ENCODE measurements at places on chromosomes 6 and 20.

- peak; percentile 23 for DNase-seq
These were observed 9.7 kb downstream of the ATG5 start for GRCh38 chr6:106315765-106316374.

DNA sequence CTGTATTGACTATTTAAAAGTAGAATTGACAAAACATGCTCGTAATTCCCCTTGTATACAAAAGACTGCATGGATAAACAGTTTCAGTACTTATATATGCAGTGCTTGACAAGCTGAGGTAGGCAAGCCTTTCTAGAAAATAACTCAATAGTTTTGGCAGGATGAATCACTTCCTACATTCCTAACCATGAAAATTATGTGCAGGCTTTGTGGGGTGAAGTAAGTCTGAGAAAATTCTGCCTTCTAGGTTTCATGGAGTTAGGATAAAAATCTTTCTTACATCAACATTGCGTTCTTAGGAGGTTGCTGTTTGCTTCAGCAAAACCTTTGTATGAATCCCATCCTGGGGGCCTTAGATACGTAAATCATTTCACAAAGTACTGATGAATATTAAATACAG, 801.4 kb upstream of the EYS start:
- no peak for DNase-seq

- peak; percentile 29 for DNase-seq
These were observed 1.6 kb downstream of the DSP start for GRCh38 chr6:7542874-7543624.

- DNase-seq: no peak
These were observed 43.2 kb downstream of the PHIP start for GRCh38 chr6:79034865-79035264.

- no peak for DNase-seq
These were observed 333.5 kb upstream of the IRAK1BP1 start for GRCh38 chr6:78533876-78534275.

GRCh38 chr6:19999319-20000191, 162.4 kb downstream of the ID4 start:
- DNase-seq: peak; percentile 31

GRCh38 chr6:148578489-148578814, 168.4 kb upstream of the UST start:
- no peak for DNase-seq

DNA sequence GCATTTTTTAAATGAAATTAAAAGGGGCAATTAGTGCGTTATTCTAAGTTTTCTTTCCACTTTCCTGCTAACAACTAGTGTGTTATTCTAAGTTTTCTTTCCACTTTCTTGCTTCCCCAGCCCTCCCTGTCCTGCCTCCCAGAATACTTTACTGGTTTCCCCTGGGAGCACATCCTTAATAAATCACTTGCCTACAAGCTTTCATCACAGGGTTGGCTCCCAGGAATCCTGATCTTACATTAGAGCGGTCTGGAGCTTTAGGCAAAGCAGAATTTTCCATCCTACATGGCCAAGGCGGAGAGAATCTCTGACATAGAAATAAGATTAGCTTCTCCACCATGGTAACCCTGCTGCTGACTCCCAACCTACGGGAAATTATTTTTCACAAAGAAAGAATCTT, 150.4 kb downstream of the BFSP1 start:
- no peak for DNase-seq

DNA sequence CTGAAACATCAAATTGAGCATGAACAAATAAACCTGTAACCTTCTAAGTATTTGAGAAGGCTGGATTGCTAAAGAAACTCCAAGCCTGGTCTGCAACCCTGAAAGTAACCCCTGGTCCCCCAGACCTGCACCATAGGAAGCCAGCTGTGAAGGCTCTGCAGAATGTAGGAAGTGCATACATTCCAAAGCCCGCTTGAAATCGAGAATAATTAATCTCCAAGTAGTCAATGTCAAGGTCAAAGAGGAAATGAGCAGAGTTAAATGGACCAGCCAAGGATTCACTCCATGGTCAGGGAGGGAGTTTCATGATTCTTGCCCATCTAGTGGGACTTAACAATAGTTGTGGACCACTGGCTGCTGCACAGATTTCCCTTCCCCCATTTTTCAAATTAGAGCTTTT, 107.6 kb upstream of the RNF24 start:
- DNase-seq: no peak

GRCh38 chr6:15137086-15137485, 108.8 kb upstream of the JARID2 start:
- DNase-seq: no peak

GRCh38 chr20:16624106-16624505, 50.9 kb upstream of the KIF16B start:
- DNase-seq: no peak

DNA sequence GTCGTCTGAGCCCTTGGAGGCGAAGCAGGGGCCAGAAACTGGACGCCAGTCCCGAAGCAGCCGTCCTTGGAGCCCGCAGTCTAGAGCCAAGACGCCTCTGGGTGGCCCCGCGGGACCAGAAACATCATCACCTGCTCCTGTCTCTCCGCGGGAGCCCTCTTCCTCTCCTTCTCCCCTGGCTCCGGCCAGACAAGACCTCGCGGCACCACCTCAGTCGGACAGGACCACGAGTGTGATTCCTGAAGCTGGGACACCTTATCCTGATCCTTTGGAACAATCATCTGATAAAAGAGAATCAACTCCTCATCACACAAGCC, 416 bp downstream of the RSPH4A start:
- DNase-seq: no peak

GRCh38 chr6:89690944-89691324, 52.4 kb upstream of the LYRM2 start:
- no peak for DNase-seq

DNA sequence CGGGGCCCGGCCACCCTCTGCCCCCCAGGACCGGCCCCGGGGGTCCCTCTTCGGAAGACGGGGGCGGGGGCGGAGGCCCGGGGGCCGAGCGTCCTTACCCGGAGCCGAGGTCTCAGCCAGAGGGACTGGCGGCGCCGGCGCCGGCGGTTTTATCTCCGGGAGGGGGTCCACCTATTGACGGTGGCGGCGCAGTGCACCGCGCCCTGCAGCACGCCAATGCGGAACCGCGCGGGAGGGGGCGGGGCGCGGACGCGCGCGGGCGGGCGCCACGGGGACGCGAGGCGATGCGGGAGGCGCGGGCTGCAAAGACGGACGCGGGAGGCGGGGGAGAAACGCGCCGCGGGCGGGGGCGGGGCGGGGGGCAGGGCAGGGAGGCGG, at the start of gene EEF1A2:
Gene EEF1A2 (minus strand): TSS at position 124 of the 378 bp plus-strand sequence. CDS start 1,320 bp downstream, outside the sequence.
- DNase-seq: peak; percentile 66

DNA sequence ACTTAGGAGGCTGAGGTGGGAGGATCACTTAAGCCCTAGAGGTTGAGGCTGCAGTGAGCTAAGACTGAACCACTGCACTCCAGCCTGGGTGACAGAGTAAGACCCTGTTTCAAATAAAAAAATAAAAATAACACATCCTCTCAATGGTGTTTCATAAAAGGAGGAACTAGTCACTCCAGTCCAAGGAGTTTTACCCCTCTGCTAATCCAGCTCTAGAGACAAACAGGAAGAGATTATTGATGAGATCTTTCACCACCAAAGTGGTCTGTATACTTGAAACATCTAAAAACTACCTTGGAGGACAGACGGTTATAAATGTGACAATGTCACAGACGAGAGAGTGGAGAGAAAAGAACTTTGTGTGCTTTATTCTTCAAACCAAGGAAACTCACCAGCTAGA, 58.2 kb downstream of the PIGU start:
- DNase-seq: peak; percentile 43

GRCh38 chr6:168136001-168136400, 57.0 kb upstream of the FRMD1 start:
- DNase-seq: no peak

DNA sequence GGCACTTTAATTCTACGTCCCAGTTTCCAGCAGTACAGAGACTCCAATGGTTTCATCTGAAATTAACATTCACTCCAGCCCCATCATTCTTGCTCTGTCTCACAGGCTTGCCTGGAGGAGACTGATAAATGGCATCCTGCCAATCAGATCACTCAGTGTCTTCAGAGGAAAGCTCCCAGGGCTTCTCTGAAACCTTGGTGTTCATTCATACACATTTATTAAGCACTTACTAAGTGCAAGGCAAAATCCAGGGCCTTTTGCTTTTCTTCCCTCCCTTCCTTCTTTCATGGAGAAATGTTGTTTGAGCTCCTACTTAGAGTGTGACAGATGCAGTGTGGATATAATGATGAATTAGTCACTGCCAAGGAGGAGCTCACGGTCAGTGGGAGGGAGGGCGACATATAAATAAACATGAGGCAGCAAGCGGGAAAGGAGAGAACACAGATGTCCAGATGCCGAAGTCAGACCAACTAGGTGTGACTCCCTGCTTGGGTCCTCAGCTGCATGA, 106.7 kb upstream of the DTNBP1 start:
- DNase-seq: no peak

- no peak for DNase-seq
These were observed 539.7 kb downstream of the QKI start for GRCh38 chr6:163954088-163954775.

DNA sequence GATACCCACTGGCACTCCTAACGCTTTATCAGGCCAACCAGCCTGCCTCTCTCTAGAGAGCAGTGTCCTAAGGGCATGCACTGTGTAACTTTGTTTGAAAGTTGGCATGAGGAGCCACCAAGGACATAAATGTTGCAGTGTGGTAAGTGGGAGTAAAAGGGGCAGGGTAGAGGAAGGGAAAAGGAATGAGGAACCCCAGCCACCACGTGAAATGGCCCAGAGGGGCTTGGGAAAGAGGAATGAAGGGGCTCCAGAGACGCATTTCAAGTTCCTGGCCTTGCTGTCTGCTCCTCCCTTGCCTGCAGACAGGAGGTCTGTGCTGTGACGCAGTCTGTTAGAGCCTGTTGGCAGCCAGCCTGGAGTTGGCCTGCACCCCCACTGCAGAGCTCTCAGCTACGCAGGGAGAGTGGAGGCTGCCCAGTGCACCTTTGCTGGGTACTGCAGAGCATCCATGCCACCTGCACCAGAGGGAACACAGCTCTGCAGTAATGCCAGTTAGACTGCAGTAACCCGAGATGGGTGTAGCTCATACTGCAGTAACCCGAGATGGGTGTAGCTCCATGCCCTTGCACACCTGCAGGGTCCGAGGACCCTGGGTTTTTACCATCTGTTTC, 86.8 kb upstream of the SNAP25 start:
- no peak for DNase-seq

- DNase-seq: no peak
These were observed 11.6 kb downstream of the PTPRT start for GRCh38 chr20:43178080-43178479.

DNA sequence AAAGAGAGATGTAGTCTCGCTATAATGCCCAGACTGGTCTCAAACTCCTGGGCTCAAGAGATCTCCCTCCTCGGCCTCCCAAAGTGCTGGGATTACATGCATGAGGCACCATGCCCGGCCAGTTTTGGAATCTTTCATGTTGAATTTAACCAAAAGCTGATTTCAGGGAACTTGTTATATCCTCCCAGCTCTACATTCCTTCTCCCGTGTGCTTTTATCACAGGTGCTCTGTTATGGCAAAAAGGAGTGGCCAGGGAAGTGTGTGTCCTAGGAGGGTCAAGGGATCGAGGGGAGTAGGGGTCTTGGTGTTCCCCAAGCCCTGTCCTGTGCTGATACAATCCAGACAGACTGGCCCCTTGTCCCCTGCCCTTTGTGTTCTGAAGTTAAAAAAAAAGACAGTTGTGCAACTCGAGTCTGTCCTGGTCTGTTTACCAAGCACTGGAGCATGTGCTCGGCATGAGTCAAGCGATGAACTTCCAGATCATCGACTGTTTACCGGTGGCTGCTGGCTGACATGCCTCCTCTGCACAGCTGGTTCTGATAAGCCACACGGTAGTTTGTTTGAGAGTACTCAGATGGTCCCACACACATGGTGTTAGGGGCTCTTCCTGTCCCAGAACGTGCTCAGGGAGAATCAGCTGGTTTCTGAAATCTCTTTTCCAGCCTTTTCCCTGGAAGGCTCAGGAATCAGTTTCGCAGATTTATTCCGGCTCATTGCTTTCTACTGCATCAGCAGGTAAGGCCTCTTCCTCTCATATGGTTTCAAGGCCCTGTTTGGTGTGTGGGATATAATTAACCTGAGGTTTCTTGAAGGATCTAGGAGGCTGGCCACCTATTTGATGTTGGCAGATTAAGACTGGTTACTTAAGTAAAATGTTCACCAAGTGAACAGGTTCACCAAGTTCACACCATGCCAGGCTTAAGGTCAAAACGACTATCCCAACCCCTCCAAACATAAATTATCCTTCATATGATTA, 52.6 kb upstream of the NAA20 start:
- DNase-seq: no peak

GRCh38 chr6:87333033-87333432, 4.0 kb upstream of the GJB7 start:
- no peak for DNase-seq

- DNase-seq: no peak
These were observed 75.4 kb upstream of the ADGRB3 start for GRCh38 chr6:68559716-68560115.

- DNase-seq: no peak
These were observed 115.4 kb upstream of the SAMD5 start for GRCh38 chr6:147392917-147393625.

- DNase-seq: no peak
These were observed 46.8 kb upstream of the FAM83C start for GRCh38 chr20:35339007-35339406.

GRCh38 chr6:67881706-67882065, 753.4 kb upstream of the ADGRB3 start:
- no peak for DNase-seq

- peak; percentile 64 for DNase-seq
These were observed 75.5 kb downstream of the ZDHHC14 start for GRCh38 chr6:157456524-157456829.

- DNase-seq: no peak
These were observed 8.3 kb downstream of the IFNGR1 start for GRCh38 chr6:137210903-137211302.

GRCh38 chr6:161074496-161075121, 83.0 kb downstream of the MAP3K4 start:
- DNase-seq: no peak

- DNase-seq: peak; percentile 89
These were observed 15.0 kb downstream of the CALHM6 start for GRCh38 chr6:116476002-116476678.

GRCh38 chr6:119193707-119194106, 115.2 kb upstream of the FAM184A start:
- DNase-seq: no peak

DNA sequence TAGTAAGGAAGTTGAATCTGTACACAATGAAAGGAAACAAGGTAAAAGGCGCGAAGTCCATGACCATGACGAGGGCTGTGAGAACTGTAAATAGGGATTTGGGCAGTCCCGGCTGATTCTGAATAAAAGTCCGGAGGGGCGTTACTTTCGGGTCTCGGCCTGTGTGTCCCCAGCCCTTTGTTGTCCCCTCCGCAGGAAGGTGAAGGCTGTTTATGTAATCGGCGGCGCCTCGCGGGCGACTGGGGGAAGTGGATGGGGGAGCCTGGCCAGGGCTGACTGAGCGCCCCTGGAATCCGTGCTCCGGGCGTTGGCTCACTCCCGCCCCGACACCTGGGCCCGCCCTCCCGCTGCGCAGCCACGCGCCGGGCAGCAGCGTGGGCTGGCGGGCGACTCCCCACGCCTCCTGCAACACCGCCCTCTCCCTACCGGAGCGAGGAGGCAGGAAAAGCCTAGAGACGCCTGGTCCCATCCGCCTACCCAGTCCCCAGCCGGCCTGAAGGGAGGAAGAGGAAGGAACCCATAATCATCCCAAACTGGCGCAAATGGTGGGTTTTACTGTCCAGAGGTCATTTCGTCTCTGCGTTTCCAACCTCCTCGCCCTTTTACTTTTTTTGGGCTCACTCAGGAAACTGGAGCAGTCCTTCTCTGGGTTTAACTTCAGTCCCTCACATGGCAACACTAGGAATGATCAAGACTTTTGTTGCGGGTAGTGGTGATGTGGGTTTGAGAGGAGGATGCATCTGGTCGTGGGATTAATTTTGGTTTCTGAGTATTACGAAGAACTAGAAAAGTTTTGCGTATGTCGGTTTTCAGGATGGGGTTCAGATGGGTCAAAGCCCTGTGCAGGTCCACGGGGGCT, 12.1 kb downstream of the TRIM31 start:
- peak; percentile 85 for DNase-seq

All from common myeloid progenitor, CD34-positive (primary cell).